Osteocyte (in vitro differentiated cells): ENCODE measurements at places on chromosomes 7 and 10.

DNA sequence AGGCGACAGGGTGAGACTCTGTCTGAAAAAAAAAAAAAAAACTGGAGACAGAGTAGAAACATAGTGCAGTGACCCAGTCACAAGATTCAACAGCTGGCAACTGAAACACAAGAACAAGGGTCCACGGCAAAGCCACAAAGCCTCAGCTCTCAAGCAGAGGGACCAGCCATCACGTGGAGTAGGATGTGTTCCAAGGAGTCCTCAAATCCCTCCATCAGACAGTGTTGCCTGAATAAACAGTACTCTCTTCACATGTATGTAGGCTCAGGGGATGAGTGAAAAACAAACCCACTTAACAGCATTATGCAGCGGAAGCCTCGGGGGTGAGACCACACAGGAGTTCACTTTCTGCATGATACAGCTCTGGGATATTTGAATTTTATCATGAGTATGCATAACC, 62.0 kb downstream of the SLIT1 start:
- DNase-seq = no peak

- DNase-seq = no peak
These were observed 36.9 kb downstream of the GDI2 start for GRCh38 chr10:5776136-5776880.

- peak; percentile 75 for DNase-seq
These were observed 444.2 kb upstream of the MKI67 start for GRCh38 chr10:128570319-128570995.

DNA sequence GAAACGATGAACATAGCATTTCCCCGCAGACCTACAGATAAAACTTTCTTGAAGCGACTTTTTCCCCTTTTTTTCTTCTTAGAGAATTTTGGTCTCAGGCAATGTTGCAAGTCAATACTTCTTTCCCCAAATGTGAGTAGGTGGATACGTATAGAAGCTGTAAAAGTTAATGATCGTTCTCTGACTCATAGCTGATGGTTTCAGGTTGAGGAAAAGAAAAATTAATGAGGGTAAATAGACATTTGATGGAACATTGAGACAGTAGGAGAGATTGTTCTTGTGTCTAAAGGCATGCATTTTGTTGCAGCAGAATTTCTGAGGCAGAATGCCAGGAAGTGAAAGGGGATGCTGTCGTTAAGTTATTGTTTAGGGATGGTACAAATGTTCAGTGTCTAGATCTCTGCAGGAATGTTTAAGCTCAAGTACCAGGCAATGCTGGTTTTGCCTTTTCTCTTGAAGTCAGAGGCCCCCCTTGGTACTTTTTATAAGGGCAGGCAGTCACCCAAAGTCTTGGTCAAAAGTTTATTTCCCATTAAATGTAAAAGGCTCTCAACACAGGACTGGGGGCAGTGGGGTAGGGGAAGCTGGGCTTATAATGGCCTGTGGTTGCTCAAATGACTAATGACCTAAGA, 9.3 kb downstream of the TCF7L2 start:
- no peak for DNase-seq

DNA sequence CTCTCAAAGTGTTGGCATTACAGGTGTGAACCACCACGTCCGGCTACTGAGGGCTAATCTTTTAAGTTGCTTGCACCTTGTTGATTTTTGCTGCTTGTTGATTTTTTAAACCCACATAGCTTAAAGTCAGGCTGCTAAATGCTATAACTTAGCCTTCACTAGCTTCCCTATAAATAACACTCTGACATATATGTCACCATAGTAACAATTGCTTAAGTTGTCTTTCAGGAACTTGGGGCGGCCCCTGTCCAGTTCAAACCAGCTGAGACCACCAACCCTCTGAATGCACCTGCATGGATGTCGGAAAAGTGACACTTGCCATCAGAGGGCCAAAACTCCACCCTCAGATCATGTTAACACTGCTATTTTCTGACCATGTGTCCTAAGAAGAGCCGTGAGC, 47.3 kb downstream of the ST8SIA6 start:
- DNase-seq = no peak

DNA sequence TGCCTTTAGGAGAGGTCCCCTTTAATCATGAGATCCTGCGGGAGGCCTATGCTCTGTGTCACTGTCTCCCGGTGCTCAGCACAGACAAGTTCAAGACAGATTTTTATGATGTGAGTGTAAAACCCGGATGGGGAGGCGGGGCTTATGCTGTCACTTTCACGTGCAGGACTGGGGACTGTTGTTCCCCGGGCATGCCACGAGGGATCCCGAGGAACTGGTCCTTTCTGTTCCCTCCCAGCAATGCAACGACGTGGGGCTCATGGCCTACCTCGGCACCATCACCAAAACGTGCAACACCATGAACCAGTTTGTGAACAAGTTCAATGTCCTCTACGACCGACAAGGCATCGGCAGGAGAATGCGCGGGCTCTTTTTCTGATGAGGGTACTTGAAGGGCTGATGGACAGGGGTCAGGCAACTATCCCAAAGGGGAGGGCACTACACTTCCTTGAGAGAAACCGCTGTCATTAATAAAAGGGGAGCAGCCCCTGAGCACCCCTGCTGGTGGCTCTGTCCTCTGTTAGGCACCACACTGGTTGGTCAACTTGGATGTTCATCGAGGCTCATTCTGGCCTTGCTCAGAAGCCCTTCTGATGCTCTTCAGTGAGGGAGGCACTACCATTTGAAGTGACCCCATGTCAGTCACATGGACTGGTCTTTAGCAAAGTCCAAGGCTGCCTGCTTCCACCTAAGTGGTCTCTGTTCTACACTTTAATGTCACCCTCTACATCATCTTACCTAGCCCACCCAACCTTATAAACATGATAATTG, 2.8 kb downstream of the COPS6 start:
- no peak for DNase-seq

GRCh38 chr10:99993701-99994689, 15.8 kb downstream of the DNMBP start:
- DNase-seq = no peak

- no peak for DNase-seq
These were observed 6.7 kb upstream of the MGAM2 start for GRCh38 chr7:142104550-142105527.

DNA sequence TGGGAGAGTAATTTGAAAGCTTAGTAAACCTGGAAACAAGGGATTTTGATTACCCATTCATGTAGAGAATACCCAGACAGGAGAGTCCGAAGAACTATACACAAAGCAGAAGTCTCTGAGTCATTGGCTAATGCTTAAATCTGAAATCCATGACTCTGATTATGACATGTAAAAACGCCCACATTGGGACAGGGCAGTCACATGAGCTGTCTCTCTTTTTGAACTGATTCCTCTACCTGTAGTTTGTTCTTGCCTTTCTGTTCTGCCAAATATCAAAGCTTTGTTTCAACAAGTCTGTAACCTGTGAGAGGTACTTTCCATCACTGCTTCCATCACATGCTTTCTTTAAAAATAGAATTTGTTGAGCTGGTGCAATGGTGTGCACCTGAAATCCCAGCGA, 4.3 kb upstream of the GPNMB start:
- no peak for DNase-seq
